ENCODE measurements at places on chromosomes 3 and 15. TPM values are rescaled to one million over a fixed set of nuclear protein-coding genes. Genes with fewer than 3 reads are reported as not detected.

Gene ZNF860
- 1.2 TPM for total RNA-seq

Gene C3orf52
- 0.48 TPM for total RNA-seq

GRCh38 chr15:51080286-51080685 is 14.4 kb downstream of the TNFAIP8L3 start:
- no peak overlapping the region for H3K4me3 ChIP-seq
- H3K27ac ChIP-seq = no peak overlapping the region
- H3K36me3 ChIP-seq = no peaks in the 10 kb centered on the region

DNA sequence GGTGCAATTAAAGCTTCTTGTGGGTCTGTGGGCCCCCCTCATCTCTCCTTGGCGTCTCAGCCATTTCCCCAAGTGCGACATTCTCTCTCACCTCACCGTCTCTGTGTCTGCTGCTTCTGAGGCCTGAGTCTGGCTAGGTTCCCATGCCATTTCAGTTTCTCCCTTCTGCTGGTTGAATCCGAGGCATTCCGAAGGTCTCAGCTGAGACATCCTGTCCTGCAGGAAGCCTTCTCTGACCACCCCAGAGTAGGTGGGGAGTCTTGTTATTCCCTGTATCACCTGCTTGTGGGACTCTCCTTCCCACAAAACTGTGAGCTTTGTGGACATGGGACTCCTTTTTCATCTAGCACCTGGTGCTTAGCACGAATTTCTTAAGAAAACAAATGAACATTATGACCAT is 78.3 kb downstream of the ASB7 start:
- no peaks in the 10 kb centered on the region for H3K4me1 ChIP-seq
- H3K27me3 ChIP-seq = no peaks in the 10 kb centered on the region
- no peak overlapping the region for H3K27ac ChIP-seq
- no peaks in the 10 kb centered on the region for H3K36me3 ChIP-seq
- no peak overlapping the region for H3K4me3 ChIP-seq
- DNase-seq = no peak

All from ovary (tissue), 10 donors.